ENCODE measurements at places on chromosomes 1 and 21.
A peak's percentile ranks its signal among the peaks of the same experiment; 100 is the strongest.

- DNase-seq = no peak
Observed at GRCh38 chr21:46218906-46219590, 9.5 kb downstream of the LSS start.

GRCh38 chr1:119727991-119728390 lies 16.3 kb downstream of the PHGDH start:
- DNase-seq = no peak

GRCh38 chr1:183600136-183600535 lies 9.9 kb upstream of the NCF2 start:
- peak; percentile 93 for DNase-seq

GRCh38 chr1:201108614-201109013 lies 3.6 kb downstream of the CACNA1S start:
- DNase-seq = no peak

- no peak for DNase-seq
Observed at GRCh38 chr1:114152508-114153260, 985 bp downstream of the SYT6 start.

All from MV-4-11 (cell line).